ENCODE measurements at places on chromosomes 7 and 10.

DNA sequence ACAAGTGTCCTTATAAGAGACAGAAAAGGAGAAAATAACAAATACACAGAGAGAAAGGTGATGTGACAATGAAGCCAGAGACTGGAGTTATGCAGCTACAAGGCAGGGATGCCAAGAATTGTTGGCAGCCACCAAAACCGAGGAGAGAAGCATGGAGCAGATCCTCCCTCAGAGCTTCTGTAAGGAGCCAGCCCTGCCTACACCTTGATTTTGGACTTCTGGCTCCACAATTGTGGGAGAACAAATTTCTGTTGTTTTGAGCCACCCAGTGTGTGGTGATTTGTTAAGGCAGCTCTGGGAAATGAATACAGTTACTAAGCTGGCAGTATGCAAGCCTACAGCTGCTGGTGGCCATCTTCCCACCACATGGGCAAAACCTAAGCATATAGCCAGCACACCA, 163.6 kb downstream of the GRM8 start:
- no peak for DNase-seq

DNA sequence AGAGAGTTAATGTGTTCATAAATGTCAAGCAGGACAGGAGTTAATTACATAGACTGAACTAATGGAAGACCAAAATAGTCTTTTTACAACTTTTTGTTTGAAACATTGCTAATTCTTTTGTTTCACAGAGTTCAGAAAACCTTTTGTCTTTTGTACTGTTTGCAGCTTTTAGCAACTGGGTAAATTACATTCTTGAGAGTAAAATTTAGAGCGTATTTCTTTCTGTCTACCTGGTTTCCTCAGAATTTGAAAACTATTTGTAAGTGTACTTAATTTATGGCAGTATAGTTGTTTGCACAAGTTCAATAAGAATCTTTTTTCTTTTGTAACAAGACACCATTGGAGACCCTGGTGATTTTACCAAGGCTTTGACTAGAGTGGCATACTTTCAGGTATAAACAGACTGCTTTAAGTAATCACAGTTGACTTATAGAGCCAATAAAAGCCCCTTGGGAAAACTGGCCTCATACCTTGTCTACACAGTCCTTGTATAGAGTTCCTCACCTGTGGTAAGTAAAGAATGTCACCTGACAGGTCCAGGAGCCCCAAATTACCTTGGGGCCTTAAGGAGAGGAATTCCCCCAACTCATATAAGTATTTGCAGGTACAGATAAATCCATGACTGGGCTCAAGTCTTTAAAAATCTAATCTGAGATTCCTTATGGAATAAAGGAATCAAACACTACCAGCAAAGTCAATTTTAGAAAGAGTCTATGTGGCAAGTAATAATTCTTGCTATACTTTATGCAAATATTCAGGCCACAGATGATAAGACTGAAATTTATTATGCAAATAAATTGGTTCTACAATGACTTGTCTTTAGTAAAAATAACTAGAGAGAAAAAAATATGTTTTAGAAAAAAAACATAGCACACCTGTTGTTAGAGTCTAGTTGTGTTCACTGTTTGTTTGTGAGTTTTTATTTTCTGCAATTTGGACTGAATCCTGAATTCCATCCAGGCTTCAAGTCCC, 23.6 kb upstream of the CREB3L2 start:
- no peak for DNase-seq

DNA sequence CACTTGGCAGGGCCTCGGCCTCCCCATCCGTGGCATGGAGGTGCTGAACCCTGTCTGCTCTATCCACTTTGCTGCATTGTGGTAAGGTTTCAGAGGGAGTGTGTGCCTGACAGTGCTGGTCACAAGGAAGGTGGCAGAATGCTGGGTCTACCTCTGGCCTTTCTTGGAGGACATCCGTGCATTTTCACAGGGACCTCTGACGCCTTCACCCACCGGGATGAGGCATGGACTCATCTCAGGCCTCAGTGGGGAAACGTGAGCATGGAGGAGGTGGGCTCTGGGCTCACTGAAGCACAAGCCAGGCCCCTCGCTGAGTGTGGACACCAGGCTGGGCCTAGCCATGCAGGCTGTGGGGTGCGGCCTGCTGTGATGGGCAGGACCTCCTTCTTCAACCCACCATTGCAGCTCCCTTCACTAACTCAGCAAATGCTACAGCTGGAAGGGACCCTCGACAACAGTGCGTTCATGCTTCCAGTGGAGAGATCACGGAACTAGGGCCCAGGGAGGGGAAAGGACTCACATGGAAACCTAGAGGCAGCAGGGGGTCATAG, 8.6 kb downstream of the TBATA start:
- no peak for DNase-seq

GRCh38 chr10:97781618-97782331, 10.0 kb upstream of the SFRP5 start:
- no peak for DNase-seq

DNA sequence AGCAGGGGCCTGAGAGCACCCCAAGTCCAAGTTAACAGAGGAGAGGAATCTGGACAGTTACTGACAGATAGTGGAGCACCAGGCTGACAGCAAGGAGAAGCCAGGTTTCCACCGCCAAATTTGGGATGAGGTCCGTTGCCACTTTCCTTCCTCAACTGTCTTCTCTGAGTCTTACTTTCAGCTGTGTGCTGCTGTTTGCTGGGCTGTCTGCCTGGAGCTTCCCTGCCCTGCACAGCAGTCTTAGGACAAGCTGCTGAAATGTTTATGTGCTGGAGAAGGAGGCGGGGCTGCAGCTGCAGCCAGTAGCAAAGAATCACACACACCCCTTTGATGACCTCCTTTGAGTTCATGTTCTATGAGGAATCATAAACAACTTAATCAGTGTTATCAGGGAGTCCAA, 17.4 kb upstream of the CYP3A7 start:
- peak; percentile 64 for DNase-seq

- no peak for DNase-seq
Measured at GRCh38 chr7:35658606-35659201, 36.2 kb downstream of the HERPUD2 start.

DNA sequence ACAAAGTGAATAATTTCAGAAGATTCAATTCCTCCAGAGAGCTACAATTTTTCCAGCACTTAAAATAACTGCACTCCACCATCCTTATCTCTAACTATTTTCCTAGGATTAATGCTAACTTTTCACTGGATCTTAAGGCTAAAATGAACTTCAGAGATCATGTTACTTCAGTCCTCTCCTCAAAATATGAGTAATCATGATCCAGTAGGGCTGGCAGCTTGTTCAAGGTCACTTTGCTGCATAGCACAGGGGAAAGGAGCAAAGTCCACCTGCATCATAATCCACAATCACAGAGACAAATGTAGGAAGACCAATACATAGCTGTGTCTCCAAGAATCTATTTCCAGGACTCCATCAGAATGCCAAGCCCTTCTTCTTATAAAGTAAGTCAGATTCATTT, 150.3 kb downstream of the LRRTM3 start:
- peak; percentile 29 for DNase-seq

- no peak for DNase-seq
Measured at GRCh38 chr10:79191951-79192676, 123.3 kb downstream of the ZMIZ1 start.

GRCh38 chr10:52864201-52865106, 91.9 kb upstream of the MBL2 start:
- DNase-seq = peak; percentile 99

- no peak for DNase-seq
Measured at GRCh38 chr7:100802951-100803350, 24.4 kb downstream of the EPHB4 start.

GRCh38 chr7:148662646-148663045, 36.1 kb upstream of the CUL1 start:
- peak; percentile 41 for DNase-seq

- DNase-seq = no peak
Measured at GRCh38 chr7:138023618-138024342, 21.9 kb upstream of the CREB3L2 start.

GRCh38 chr10:126015413-126015812, 119.0 kb downstream of the FANK1 start:
- no peak for DNase-seq

DNA sequence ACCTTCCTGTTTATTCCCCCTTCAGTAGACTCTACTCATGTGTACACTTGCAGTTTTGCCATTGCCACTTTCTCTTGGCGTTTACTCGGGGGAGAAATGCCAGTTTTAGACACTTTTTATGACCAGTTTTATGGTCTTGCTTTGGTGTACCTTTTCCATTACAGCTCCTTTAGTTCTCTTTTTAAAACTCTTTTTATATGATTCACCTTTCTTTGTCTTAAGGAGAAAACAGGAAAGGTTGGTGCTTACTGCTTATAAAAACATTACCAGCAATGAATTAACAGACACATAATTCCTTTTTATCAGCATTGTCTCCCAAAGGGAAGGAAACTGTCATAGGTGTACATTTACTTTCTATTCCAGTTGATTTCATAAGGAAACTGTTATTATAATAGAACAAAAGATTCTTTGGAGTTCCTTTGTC, 11.9 kb downstream of the TSPAN13 start:
- DNase-seq = no peak

DNA sequence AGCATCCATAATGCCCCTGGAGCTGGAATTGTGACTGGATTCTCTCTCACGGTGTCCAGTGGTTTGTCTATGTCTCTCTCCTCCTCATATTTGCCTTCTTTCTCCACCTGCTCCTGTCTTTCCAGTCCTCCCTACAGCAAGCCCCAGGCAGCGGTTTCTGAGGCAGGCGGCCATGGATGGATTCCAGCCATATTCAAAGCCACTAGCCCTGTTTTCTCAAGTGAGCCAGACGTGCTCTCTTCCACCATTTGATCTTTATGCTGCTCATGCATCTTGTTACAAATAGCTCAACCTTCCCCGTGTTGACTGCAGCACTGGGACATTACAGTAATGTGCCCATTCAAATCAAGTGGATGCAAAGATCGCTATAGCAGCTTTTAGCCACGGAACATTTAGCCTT, 387.2 kb upstream of the PODXL start:
- no peak for DNase-seq

GRCh38 chr7:135914346-135914745, 62.8 kb downstream of the MTPN start:
- DNase-seq = no peak

- DNase-seq = no peak
Measured at GRCh38 chr7:17301471-17302456, 3.3 kb downstream of the AHR start.

DNA sequence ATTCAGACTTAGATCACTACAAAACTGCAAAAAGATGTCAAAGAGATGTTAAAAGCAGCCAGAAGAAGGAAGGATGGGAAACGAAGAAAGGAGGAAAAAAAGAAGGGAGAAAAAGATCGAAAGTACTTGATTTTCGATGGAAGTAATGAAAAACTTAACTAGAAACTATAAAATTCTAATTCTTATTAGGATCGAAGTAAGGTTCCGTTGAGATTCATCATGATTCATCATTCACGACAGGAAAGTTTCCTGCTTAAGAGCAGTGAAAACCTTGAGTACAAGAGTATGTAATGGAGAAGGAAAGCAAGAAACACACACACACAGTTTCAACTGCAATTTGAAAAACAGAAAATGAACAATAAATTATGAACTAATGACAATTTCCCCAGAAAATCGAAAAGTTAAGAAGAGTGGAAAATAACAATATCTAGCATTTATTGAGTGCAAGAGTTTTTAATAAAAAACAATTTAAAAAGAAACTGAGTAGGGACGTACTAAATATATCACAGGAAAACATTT, 1.1 kb upstream of the ING3 start:
- no peak for DNase-seq

DNA sequence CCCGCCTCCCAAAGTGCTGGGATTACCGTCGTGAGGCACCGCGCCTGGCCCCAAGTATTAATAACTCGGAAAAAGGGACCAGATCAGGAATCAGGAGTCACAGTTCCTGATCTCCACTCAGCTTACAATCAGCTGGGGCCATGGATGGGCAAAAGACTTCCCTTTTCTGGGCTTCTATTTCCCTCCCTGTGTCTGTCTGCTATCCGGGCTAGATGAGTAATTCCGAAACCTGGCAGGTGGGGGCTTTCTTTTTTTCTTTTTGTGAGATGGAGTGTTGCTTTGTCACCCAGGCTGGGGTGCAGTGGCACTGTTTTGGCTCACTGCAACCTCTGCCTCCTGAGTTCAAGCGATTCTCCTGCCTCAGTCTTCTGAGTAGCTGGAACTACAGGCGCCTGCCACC, 11.6 kb downstream of the RPS24 start:
- DNase-seq = no peak

DNA sequence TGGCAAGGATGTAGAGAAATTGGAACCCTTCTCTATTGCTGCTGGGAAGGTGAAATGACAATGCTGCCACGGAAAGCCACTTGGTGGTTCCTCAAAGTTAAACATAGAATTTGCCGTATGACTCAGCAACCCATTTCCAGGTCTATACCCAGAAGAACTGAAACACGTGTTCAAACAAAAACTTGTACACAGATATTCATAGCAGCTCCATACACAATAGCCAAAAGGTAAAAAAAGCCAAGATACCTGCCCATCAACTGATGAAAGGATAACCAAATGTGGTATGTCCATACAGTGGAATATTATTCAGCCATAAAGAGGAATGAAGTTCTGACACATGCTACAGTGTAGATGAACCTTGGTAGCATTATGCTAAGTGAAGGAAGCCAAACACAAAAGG, 39.1 kb downstream of the LHPP start:
- DNase-seq = no peak

DNA sequence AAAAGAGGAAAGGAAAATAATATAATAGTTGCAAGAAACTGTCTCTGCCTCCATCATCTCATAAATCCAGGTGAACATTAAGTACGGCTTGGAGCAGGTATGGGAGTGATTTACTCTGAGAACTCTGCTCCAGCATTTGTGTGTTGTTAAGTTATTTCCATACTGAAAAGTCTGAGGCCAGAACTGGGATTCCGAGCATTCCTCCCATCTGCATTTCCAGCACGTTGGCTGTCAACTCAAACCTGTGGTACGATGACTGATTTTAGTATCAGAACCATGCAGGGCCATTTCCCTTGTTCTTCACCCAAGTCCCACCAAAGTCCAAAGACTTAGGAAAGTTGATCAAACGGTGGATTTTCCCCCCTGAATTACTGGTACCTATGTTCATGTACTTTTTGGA, 104.9 kb downstream of the CREB5 start:
- DNase-seq = no peak

- DNase-seq = no peak
Measured at GRCh38 chr7:156026076-156026600, 213.9 kb upstream of the SHH start.

GRCh38 chr7:67251986-67252558, 255.4 kb downstream of the TYW1 start:
- DNase-seq = peak; percentile 15

DNA sequence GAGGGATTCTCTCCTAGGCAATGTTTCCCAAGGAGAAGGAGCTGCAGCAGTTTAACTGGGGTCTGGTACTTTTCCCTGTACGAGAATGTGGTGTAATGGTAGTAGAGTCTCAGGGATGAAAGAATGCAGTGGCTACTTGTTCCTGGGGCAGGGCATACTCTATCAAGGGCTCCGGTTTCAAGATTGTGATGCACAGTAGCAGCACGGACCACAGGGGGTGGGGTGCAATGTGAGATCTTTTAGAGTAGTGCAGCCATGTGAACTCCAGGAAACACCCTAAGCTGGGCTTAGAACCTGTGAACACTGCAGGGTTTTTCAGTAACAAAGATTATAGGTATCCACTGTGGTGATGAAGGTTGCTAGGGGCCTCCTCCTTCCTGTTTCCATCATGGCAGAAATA, 903.9 kb downstream of the NRG3 start:
- no peak for DNase-seq
